ENCODE measurements at places on chromosomes 2 and 18.

GRCh38 chr2:100038011-100038410, 104.4 kb downstream of the AFF3 start:
- DNase-seq, result no peak

DNA sequence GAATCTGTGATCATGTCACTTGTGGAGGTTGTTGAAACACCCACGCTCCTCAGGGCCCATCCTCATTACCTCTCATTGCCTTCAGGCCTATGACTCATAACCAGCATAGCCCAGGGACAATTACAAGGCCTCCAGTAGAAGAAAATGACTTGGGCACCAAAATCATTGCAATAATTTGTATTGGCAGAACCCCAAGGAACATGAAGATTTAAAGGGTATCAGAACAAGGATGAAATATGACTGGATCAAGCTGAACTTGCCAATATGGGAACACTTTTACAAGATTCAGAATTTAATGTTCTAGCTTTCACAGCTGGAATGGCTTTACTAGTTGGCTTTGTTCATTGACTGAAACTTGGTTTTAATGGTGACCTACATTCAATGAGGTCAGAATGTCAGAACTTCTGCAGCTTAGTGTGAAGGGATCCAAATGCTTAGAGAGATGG, 156.4 kb downstream of the COPS8 start:
- DNase-seq, result no peak

DNA sequence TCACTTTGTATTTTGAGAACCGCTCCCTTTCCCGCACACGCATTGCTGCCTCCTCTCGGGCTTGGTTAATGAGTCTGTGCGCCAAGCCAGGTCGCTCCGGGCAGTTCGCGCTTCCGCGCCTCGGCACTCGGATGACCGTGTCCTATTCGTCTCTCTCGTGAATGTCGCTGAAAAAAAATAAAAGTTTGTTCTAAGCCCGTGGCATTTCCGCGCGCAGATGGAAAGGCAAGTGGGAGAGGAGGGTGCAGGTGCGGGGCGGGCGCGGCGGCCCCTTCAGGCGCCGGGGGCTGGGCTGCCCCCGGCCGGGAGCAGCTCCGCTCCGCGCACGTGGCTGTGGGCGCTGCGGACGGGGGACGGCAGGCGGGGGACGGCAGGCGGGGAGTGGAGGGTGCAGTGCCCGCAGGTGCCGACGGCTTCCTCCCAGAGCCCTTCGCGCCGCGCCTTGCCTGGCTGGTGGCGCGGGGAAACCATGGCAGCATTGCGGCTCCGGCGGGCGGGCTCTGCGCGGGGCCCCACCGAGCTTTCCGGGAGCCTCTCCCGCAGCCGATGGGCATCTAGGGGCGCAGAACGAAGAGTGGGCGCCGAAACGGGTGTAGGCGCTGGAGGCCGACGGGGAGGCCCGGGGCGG, 159.6 kb upstream of the SIX2 start:
- DNase-seq, result peak; percentile 65

DNA sequence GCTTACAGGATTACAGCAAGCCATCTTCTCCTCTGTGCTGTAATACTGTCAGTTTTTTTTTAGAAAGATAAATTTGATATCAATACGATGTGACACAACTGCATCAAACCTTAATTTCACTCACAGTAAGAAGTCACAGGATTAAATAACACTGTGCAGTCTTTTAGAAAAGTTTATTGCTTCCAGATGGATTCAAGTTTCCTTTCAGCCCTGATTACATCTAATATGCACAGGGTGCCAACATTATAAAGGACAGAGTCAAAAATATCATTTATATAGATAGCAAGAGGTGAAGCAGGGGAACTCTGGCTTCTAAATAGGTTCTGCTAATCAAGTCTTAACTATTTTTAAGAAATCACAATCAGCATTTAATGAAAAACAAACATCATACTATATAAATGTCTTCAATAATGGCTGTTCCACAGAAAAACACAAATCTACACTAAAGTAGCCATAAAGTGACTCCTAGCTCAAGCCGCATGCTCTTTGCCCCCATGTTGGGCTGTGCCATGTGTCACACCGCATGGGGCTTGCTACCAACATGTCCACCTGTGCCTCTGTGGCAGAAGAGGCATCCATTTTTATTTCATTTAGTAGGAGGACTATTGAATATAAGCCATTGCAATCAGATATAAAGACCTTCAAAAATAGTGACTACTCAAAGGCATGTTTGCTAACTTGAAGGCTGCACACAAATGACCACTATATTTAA, 35.0 kb downstream of the CERKL start:
- no peak for DNase-seq

GRCh38 chr2:217367464-217367863, 507.6 kb upstream of the TNP1 start:
- no peak for DNase-seq

- DNase-seq, result no peak
Measured at GRCh38 chr2:2831633-2832032, 500.6 kb upstream of the MYT1L start.

DNA sequence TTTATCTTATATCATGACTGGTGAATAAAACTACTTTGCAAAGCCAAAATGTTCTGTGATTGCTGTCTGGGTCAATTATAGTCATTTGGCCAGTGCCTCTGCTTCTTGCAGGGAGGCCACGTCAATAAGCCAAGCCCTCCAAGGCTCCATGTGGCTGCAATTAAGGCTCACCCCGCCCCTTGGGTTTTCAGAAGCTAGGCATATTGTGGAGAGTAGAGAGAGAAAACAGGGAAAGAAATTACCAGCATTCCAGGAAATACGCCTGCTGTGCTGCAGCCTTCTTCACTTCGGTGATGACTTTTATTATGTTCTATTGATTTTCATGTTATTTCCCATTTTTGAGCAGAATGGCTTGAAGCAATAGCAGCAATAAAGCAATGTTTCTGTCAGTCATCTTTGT, 319.7 kb downstream of the SOX11 start:
- no peak for DNase-seq

DNA sequence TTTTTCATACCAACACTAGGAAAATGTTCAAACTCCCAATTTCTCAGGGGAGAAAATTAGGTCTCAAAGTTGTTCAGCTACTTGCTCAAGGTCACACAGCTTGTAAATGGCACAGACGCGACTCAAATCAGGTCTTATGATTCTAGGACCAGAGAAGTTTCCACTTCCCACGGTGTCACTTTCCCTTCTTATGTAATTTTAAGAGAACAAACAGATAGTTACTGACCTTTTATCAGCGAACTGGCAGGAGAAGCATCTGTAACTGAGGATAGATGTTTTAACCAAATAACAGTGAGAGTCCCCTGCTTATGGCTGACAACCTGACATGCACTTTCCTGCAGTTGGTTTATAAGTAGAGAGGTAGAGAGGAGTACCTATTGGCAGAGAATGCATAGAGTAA, 2.1 kb upstream of the KCNJ3 start:
- no peak for DNase-seq

DNA sequence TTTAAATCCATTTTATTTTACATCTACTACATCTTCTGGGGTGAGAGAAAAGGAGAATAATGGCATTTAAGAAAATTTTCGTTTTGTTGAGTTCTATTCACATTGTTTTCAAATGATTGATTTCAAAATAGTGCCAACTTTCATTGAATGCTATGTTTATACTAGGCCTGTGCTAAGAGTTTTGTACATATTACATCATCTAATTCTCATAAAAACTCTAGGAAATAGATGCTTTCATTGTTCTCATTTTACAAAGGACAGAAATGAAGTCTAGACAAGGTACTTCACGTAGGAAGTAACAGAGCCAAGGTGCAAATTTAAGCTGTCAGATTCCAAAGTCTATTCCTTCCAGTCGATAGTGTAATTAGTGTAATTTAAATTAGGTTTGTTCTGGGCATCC, 402.8 kb upstream of the UBE2E3 start:
- DNase-seq, result no peak

GRCh38 chr2:177554365-177554764, 161.8 kb downstream of the AGPS start:
- no peak for DNase-seq

DNA sequence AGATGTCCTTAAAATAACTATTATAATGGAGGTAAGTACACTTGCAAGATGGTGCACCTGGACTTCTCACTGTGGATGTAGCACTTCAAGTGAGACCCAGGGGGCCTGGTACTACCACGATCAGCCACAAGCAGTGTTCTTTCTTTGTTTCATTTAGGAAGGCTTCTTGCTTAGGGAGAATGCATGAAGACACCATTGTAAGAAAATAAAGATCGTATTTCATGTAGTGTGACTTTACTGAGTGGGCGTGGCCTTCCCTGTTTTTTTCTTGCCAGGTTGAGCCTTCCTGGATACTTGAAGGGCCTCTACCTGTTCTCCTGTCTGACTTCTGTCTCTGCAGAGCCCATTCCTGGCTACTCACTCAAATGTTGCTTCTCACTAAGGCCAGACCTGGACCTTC, 615.6 kb upstream of the SOX11 start:
- DNase-seq, result peak; percentile 4

- no peak for DNase-seq
Measured at GRCh38 chr2:239256350-239256743, 144.5 kb downstream of the HDAC4 start.

DNA sequence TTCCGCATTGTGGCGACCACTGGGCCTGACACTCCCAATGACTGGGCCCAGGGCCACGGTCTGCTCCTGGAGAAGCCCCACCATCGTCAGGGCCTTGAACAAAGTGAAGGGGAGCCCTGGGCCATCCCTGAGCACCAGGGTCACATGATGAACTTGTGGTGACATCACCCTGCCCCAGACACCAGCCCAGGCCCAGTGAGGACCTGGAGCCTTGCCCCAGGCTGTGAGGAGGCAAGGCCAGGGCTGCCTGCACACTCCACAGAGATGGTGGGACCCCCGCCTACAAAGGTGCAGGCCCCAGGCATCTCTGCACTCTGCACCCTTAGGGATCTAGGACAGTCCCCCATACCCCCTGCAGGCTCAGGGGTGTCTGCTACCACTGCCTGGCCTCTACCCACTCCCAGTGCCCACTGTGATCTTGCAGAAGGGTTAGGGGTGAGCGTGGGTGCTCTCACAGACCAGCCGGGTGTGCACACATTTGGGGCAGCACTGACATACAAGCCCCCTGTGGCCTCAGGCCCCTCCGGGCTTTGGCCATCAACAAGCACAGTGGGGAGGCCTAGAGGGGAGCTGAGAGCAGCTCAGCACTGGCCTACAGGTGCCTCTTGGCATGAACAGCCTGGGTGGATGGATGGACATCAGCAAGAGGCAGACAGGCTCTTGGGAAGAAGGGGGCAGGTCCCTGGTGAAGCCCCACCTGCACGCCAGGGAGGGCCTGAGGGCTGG, 624.0 kb upstream of the LRRTM4 start:
- DNase-seq, result no peak

- DNase-seq, result no peak
Measured at GRCh38 chr18:11752116-11752911, 63.2 kb downstream of the GNAL start.

DNA sequence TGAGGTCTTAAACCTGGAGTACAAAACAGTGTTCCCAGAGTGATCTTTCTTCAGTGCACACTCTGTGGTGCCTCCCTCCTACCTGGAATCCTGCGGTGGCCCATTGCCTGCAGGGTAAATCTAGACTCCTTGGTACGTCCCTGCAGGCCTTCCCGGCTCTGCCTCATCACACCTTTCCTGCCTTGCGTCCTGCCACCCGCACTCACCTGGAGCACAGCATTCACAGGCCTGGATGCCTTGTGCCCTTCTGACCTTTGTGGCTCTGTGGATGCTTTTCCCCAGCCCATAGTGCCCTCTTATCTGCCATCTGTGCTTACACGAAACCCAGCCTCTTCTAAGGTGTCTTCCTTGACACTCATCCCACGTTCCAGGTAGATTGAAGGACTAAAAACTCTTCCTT, 62.7 kb downstream of the PRKRA start:
- no peak for DNase-seq

DNA sequence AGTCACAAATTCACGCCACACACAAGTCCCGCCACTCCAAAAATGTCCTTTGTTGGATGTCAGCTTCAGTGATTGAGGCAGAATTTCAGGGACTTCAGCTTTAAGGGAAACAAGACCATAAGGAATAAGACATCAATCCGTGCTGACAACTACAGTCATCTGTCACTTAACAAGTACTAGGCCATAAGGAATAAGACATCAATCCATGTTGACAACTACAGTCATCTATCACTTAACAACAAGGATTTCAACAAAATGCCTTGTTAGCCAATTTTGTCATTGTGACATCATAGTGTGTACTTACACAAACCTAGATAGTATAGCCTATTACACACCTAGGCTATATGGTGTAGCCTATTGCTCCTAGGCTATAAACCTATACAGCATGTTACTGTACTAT, 58.0 kb downstream of the ANTXR1 start:
- DNase-seq, result no peak

DNA sequence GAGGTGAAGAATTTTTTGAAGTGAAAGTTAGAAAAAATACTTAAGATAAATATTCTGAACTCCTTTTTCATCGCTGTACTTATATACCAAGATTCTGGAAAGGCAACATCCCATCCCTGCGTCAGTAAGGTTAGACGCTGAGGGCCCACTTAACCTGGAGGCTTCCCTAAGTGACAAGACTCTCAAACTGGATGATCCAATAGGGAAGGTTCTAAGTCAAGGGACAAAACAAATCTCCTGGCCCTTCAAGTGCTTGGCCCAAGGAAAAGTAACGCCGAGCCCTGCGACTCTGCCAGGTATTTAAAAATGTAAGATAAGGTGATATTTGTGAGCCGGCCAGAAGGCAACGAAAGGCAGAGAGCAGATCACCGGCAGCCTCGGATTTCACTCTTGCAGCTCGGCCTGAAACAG, 1.3 kb downstream of the STK39 start:
- DNase-seq, result no peak

GRCh38 chr2:45180779-45181178, 171.5 kb upstream of the SIX2 start:
- peak; percentile 28 for DNase-seq

DNA sequence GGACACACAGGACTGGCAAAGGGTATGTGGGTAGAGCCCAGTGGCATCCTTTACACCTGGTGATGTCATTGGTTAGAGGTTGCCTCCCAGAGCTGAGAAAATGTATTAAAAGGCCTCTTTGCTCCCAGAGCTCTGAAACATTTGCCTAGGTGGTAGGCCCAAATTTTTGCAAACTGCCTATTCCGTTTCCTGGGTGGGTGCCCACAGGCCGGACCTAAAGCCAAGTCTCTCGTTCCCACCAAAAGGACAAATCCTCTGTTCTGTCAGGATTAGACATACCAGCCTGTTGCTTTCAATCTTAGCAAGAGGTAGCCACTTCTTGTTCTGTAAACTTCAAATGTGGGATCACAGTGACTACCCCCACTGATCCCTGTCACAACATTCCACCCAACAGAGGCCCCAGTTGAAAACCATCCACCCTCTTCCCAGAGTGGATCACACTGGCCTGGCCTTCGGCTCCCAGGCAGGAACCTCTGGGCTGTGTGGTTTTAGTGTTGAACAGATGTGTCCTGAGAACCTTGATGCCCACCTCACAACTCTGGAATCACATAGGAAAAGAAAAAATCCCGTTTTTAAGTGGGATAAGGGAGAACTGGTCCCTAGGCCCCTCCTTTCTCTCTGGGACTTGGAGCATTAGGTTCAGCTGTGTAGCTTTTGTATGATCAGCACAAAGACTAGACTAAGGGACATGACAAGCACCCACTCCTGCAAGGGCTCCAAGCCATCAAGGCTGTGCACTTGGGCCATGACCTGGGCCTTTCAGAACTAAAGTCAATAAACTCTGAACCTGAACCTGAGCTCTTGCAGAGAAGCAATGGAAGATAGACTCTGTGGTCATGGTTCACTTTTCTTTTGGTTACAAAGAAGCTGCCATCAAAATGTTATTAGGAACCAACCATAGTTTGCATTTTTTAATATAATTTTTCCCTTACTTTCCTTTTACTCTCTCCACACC, 211.3 kb downstream of the CYP26B1 start:
- DNase-seq, result no peak

Data from MCF 10A (cell line).